ENCODE measurements at places on chromosomes 7 and 10. TPM values are rescaled to one million over a fixed set of nuclear protein-coding genes. Genes with fewer than 3 reads are reported as not detected.

Gene OGDHL
- 23.2 TPM for total RNA-seq

Gene CALY
- total RNA-seq: 24.9 TPM

Gene ABCC2
- 0.66 TPM for total RNA-seq

Gene LIPM
- total RNA-seq: not detected

Gene VIPR2
- total RNA-seq: 6.0 TPM

Gene ARF5
- 105 TPM for total RNA-seq

Gene LRRTM3
- total RNA-seq: 28.6 TPM

Gene RINT1
- total RNA-seq: 11.5 TPM

Gene DNAJC12
- 15.7 TPM for total RNA-seq

Gene CYP3A4
- total RNA-seq: not detected

Gene CYP3A5
- 7.2 TPM for total RNA-seq

Gene AKR1C8
- 0.20 TPM for total RNA-seq

Gene ZKSCAN5
- total RNA-seq: 17.3 TPM

Gene UPK3B
- total RNA-seq: 1.3 TPM

Gene PKD2L1
- total RNA-seq: 0.33 TPM

Gene PRPS1L1
- total RNA-seq: not detected

Gene NPC1L1
- 0.10 TPM for total RNA-seq

Gene KIN
- 12.7 TPM for total RNA-seq

Gene MLXIPL
- total RNA-seq: 1.5 TPM

Gene FOXP2
- 18.0 TPM for total RNA-seq

Gene ACTR1A
- total RNA-seq: 113 TPM

Gene CADPS2
- total RNA-seq: 36.7 TPM

Gene ZNF736
- total RNA-seq: 19.1 TPM

Gene PDZD7
- 5.0 TPM for total RNA-seq

Gene NUDCD3
- 82.6 TPM for total RNA-seq

Gene PON1
- total RNA-seq: 0.59 TPM

Gene WNT8B
- total RNA-seq: 0.06 TPM

Gene MYOZ1
- 1.6 TPM for total RNA-seq

Gene UNCX
- total RNA-seq: 0.69 TPM

Gene ACTL6B
- 35.2 TPM for total RNA-seq

Gene GAD2
- 5.6 TPM for total RNA-seq

Gene LYZL2
- total RNA-seq: not detected

Gene MSMB
- total RNA-seq: not detected

Gene ALOX5
- total RNA-seq: 2.1 TPM

Gene FZD8
- total RNA-seq: 14.0 TPM

Gene DOCK4
- total RNA-seq: 95.0 TPM

Gene WIPF3
- 5.2 TPM for total RNA-seq

Gene IL15RA
- total RNA-seq: 0.89 TPM

Gene EEPD1
- 34.2 TPM for total RNA-seq

Gene FEZF1
- total RNA-seq: not detected

Gene IMMP2L
- total RNA-seq: 26.8 TPM

Gene ADAM12
- 81.5 TPM for total RNA-seq

Gene GPR85
- 46.8 TPM for total RNA-seq

Gene ADAP1
- total RNA-seq: 30.8 TPM

Gene PCLO
- 19.7 TPM for total RNA-seq

Gene FOXI2
- not detected for total RNA-seq

Gene KLF14
- 0.22 TPM for total RNA-seq

Gene INMT
- 5.6 TPM for total RNA-seq

Gene KCNH2
- total RNA-seq: 9.1 TPM

Gene NPSR1
- total RNA-seq: 0.11 TPM

Gene EPHA1
- 0.89 TPM for total RNA-seq

All from spinal cord (tissue), 10 donors.